ENCODE measurements at places on chromosomes 6 and 20. TPM values are rescaled to one million over a fixed set of nuclear protein-coding genes. Genes with fewer than 3 reads are reported as not detected.

DNA sequence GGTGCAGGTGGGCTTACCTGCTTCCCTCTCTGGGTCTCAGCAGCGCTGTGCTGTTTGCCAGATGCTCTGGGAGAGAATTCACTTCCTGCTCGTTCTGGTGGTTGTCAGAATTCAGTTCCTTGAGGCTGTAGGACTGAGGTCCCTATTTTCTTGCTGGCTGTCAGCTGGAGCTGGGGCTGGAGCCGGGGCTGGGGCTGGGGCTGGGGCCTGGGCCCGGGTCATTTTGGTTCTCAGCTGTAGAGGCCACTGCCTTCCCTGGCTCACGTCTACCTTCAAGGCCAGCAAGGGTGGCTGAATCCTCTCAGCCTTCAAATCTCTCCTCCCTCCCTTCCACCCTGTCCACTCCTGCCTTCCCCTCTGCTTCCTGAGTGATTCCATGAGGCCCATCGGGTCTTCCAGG lies 16.8 kb upstream of the PHACTR3 start:
- H3K27me3 ChIP-seq: no peaks in the 10 kb centered on the region
- no peak for DNase-seq
- no peak overlapping the region for H3K4me3 ChIP-seq
- H3K27ac ChIP-seq: no peak overlapping the region
- no peaks in the 10 kb centered on the region for H3K36me3 ChIP-seq

The TRDN gene
- total RNA-seq: not detected

DNA sequence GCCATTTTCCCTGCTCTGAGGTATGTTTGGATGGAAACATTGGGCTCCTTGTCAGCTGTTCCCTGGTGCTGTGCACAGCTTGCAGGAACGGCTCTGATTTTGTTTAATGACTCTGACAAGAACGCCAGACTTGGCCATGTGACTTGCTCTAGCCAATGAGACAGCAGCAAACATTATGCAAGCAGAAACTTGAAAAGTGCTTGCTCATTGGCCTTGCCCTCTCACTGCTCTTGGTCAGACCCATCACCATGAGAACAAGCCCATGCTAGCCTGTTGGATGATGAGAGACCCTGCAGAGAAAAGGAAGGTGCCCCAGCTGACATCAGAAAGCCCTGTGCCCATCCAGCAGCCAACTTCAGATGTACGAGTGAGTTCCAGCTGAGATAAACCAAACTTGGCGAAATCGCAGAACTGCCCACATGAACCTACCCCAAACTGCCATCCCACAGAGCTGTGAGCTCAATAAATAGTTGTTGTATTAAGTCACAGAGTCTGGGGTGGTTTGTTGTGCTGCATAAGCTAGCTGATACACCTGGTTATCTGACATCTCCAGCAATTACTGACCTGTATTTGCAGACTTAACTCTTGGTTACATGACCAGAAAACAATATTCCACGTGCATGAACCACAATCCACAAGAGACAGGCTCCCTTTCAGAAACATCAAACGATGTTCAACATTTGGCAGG lies 96.9 kb downstream of the JPH2 start:
- no peak overlapping the region for H3K27ac ChIP-seq
- DNase-seq: peak; percentile 63
- H3K4me3 ChIP-seq: no peak overlapping the region
- H3K4me1 ChIP-seq: no peaks in the 10 kb centered on the region
- peaks cover 2% of the 10 kb centered on the region for H3K27me3 ChIP-seq

DNA sequence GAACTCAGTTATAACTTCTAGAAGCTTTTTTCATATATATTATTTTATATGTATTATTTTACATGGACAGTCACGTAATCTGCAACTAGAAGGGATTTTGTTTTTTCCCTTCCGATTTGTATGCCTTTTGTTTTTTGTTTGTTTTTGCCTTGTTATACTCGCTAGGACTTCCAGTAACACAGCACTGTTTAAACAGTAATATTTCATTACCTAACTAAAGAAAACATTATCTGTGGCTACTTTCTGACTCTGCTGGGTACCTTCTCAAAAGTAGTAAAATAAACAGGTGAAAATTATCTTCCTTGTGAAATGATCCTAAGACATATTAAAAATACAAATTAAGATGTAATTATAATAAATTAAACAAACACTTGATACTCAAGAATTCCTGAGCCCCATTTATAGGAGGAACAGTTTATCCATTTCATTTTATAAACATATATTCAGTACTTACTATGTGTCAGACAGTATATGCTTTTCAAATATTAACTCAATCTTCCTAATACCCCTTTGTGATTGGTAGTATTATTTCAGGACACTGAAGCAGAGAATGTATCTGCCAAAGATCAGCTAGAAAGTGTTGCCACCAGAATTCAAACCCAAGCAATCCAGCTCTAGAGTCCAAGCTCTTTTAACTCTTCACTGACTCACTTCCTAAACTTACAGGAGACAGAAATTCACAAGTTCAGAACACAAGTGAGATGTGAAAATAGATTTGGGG lies 65.3 kb downstream of the MAP3K5 start:
- H3K27me3 ChIP-seq: no peaks in the 10 kb centered on the region
- H3K4me1 ChIP-seq: no peaks in the 10 kb centered on the region
- no peak overlapping the region for H3K27ac ChIP-seq
- no peak overlapping the region for H3K4me3 ChIP-seq
- DNase-seq: no peak
- no peaks in the 10 kb centered on the region for H3K36me3 ChIP-seq

DNA sequence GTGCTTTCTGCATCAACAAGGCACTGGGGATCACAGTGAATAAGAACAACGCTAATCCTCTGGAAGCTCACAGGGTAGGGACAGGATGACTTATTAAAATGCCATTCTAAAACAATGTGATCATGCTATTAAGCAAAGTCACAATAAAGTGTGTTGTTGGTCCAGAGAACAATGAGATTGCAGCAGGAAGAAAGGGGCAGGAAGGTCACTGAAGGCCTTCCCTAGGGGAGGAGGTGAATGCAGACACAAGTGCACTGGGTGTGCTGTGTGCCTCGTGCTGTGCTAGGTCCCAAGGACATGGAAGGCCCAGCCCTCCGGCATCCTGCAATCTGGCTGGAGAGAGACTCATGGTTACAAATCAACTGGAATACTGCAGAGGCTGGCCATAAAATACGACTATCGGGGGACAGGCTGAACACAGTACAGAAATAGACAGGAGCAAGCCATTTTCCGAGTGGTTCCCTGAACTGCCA lies 55.7 kb downstream of the LYRM4 start:
- peak; percentile 76 for DNase-seq
- H3K4me1 ChIP-seq: peaks cover 27% of the 10 kb centered on the region
- no peaks in the 10 kb centered on the region for H3K36me3 ChIP-seq
- peak overlapping the region; percentile 56 for H3K27ac ChIP-seq
- no peaks in the 10 kb centered on the region for H3K27me3 ChIP-seq

GRCh38 chr6:107547451-107547840 lies 57.5 kb downstream of the SOBP start:
- H3K4me3 ChIP-seq: no peak overlapping the region
- no peak overlapping the region for H3K27ac ChIP-seq
- H3K4me1 ChIP-seq: no peaks in the 10 kb centered on the region

The PRR18 gene
- total RNA-seq: not detected
